CD4-positive, alpha-beta memory T cell (primary cell): ENCODE measurements at places on chromosomes 7 and 10. TPM values are rescaled to one million over a fixed set of nuclear protein-coding genes. Genes with fewer than 3 reads are reported as not detected.

Gene PNLIPRP1
- not detected for total RNA-seq

Gene TRIM74
- total RNA-seq = 5.2 TPM

Gene CALML5
- total RNA-seq = not detected

Gene ZNF398
- total RNA-seq = 28.4 TPM

Gene GLRX3
- 39.3 TPM for total RNA-seq

Gene SCD
- 0.61 TPM for total RNA-seq

GRCh38 chr7:7156663-7157062, 25.7 kb upstream of the C1GALT1 start:
- DNase-seq = peak; percentile 15
- H3K36me3 ChIP-seq = no peaks in the 10 kb centered on the region
- peak overlapping the region; percentile 55 for H3K27ac ChIP-seq
- H3K27me3 ChIP-seq = no peaks in the 10 kb centered on the region
- H3K4me3 ChIP-seq = no peak overlapping the region
- peaks cover 69% of the 10 kb centered on the region for H3K4me1 ChIP-seq

DNA sequence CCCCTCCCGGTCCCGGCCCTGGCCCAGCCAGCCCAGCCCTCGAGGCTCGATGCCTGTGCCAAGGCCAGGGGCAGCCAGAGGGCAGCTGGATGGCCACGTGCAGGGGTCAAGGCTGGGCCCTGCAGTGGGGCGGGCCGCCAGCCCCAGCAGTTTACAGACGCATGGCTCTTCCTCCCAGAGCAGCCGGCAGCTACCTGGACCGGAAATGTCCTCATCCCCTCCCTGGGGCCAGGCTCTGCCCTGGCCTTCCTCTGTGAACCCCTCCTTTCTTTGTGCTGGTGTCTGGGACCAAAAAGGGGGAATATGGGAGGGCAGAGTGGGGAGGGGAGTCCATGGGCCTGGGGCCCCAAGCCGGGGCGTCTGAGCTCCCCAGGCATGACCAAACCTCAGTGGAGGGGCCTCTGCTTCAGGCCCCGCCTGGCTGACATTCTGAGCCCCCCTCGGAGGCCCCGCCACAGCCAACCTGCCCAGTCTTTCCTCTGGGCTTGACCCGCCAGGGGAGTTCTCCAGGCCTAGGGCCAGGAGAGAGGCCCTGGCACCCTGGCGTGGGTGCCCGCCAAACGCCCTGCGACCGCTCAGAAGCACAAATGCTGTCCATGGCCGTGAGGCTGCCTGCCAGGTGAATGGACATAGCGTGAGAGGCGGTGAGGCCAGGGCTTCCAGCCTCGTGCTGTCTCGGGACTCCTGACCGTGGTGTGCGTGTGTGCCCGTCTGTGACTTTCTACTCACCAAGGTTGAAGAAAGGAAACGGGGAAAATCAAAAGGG, 24.7 kb upstream of the AMZ1 start:
- H3K27ac ChIP-seq = no peak overlapping the region
- no peaks in the 10 kb centered on the region for H3K27me3 ChIP-seq
- no peak for DNase-seq

DNA sequence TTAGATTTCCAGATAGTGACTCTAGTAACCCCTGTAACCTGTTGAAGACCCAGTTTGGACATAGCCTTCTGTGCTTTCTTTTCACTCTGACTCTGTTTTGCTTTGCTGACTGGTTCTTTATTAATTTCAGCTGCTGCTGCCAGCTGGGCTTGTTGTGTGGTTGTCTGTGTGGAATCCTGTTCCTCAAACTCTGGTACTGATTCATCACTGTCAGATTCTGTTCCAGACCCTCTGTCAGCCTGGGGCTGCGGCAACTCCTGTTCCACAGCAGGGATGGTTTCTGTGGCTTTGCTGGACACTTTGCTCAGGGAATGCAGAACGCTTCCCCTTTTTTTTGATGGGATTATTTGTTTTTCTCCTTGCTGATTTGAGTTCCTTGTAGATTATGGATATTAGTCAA, 104.9 kb downstream of the SEC23IP start:
- no peak overlapping the region for H3K27ac ChIP-seq
- H3K4me1 ChIP-seq = no peaks in the 10 kb centered on the region
- no peak for DNase-seq
- no peak overlapping the region for H3K4me3 ChIP-seq
- no peaks in the 10 kb centered on the region for H3K36me3 ChIP-seq

GRCh38 chr10:128268015-128268722, 141.9 kb upstream of the MKI67 start:
- peaks cover 8% of the 10 kb centered on the region for H3K27me3 ChIP-seq
- H3K4me1 ChIP-seq = no peaks in the 10 kb centered on the region
- no peaks in the 10 kb centered on the region for H3K36me3 ChIP-seq
- no peak for DNase-seq
- no peak overlapping the region for H3K4me3 ChIP-seq
- no peak overlapping the region for H3K27ac ChIP-seq

DNA sequence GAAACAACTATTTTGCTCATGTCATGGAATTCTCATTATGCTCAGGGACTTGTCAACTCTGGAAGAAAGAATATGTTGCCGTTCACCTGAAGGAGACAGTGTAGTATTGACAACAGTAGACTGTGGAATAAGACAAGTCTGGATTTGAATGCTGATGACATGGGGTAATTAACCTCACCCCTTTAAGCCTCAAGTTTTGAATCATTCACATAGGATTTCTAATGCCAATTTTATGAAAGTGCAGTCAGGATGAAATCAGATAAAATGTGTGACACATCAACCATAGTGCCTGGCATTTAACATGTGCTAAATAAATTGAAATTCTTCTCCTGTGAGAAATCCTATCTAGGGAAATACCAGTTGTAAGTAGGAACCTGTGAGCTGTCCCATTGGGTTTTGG, 305.8 kb downstream of the KIF20B start:
- no peaks in the 10 kb centered on the region for H3K4me1 ChIP-seq
- no peak overlapping the region for H3K4me3 ChIP-seq
- H3K27ac ChIP-seq = no peak overlapping the region
- no peak for DNase-seq
- H3K36me3 ChIP-seq = no peaks in the 10 kb centered on the region
- H3K27me3 ChIP-seq = no peaks in the 10 kb centered on the region

DNA sequence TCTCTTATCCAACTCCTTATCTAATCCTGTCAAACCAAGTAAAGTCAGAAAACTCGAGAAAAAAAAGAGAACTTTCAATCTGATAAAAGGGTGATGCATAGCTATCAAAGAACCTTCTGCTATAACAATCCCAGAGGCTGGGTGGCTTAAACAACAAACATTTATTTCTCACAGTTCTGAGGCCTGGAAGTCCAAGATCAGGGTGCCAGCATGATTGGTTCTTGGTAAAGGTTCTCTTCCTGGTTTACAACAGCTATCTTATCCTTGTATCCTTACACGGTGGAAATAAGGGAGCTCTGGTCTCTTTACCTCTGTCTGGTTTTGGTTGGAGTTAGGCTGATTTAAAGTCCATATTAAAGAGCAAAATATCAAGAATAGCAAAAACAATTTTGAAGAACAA, 131.9 kb downstream of the PHTF2 start:
- peaks cover 2% of the 10 kb centered on the region for H3K4me1 ChIP-seq
- no peak overlapping the region for H3K27ac ChIP-seq
- peaks cover 5% of the 10 kb centered on the region for H3K36me3 ChIP-seq
- no peaks in the 10 kb centered on the region for H3K27me3 ChIP-seq
- no peak overlapping the region for H3K4me3 ChIP-seq
- no peak for DNase-seq

- H3K27me3 ChIP-seq = no peaks in the 10 kb centered on the region
- H3K36me3 ChIP-seq = no peaks in the 10 kb centered on the region
- no peak for DNase-seq
- no peak overlapping the region for H3K4me3 ChIP-seq
- peaks cover 32% of the 10 kb centered on the region for H3K4me1 ChIP-seq
Measured at GRCh38 chr10:132557696-132558515, 20.3 kb downstream of the INPP5A start.

- no peak overlapping the region for H3K4me3 ChIP-seq
- no peaks in the 10 kb centered on the region for H3K36me3 ChIP-seq
- no peaks in the 10 kb centered on the region for H3K4me1 ChIP-seq
- no peak for DNase-seq
Measured at GRCh38 chr7:47738563-47739166, 156.8 kb upstream of the TNS3 start.

DNA sequence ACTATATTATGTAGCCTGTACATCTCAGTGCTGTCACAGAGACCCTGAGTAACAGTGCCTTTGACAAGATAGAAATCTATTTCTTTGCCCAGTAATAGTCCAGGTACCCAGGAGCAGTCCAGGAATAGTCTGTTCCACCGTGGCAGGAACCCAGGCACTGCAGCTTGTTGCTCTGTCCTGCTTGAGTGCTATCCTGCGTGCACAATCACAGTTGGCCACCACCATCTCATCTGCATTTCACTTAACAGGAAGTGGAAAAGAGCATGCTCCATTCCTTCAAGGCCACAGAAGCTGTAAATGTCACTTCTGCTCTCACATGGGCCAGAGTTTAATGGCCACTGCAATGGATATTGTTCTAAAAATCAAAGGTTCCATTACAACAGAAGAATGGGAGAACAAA, 61.5 kb upstream of the PRR15 start:
- DNase-seq = peak; percentile 38
- H3K27ac ChIP-seq = no peak overlapping the region
- H3K4me3 ChIP-seq = no peak overlapping the region

DNA sequence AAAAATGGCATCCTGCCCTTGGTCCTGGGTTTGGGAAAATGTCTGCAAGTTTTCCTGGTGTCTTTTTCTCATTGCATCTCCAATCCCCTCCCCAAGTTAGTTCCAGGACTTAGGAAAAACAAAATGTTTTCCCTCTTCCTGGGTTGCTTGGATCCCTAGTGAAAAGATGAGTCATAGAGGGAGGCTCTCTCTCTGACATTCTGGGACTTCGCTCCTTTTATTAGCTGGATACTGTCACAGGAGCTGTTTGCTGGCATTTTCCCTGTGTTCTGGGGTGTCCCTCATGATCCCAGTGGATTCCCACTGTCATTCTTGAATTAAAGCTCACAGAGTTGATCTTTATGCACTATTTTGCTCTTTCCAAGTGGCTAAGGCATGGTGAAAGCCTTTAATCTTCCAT, 316.4 kb upstream of the MBL2 start:
- H3K36me3 ChIP-seq = no peaks in the 10 kb centered on the region
- DNase-seq = no peak
- no peak overlapping the region for H3K4me3 ChIP-seq
- no peak overlapping the region for H3K27ac ChIP-seq
- no peaks in the 10 kb centered on the region for H3K27me3 ChIP-seq

DNA sequence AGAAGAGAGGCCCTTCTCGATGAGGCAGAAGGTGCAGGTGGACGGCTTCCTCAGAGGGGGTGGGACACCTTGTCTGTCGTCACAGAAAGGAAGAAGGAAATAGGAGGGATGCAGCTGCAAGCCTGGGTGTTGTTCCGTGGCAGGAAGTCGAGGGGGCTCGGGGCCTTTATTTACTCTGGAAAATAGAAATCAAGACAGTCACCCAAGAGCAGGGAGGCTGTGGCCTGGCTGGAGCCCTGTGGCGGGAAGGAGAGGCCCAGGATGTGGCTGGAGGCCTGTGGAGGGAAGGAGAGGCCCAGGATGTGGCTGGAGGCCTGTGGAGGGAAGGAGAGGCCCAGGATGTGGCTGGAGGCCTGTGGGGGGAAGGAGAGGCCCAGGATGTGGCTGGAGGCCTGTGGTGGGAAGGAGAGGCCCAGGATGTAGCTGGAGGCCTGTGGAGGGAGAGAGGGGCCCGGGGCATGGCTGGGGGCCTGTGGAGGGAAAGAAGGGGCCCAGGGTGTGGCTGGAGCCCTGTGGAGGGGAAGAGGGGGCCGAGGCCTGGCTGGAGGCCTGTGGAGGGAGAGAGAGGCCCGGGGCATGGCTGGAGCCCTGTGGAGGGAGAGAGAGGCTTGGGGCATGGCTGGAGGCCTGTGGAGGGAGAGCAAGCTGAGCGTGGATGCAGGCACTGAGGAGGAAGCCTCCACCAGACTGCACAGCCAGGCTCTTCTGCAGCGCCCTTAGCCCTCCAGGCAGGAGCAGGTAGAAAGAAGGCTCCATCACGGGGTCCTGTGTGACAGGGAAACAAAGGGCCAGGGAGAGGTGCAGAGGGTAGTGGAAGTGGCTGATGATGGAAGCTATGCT, 97.3 kb upstream of the SFMBT2 start:
- peak; percentile 33 for DNase-seq
- H3K4me3 ChIP-seq = no peak overlapping the region
- H3K36me3 ChIP-seq = no peaks in the 10 kb centered on the region
- no peaks in the 10 kb centered on the region for H3K27me3 ChIP-seq
- H3K27ac ChIP-seq = peak overlapping the region; percentile 1
- H3K4me1 ChIP-seq = peaks cover 34% of the 10 kb centered on the region

DNA sequence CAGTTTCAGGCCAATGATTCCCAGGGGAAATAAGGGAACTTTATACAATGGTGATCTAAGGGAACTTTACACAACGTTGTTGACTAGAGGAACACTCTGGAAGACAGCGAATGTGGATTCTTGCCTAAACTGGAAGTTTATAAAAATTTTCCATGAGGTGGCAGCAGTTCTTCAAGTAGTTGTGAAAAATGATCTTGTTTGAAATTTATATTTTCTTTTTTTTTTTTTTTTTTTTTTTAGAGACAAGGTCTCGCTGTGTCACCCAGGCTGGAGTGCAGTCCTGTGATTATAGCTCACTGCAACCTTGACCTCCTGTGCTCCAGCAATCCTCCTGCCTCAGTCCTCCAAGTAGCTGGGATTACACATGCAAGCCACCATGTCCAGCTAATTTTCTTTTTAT, 32.1 kb upstream of the GTF2I start:
- no peaks in the 10 kb centered on the region for H3K36me3 ChIP-seq
- no peaks in the 10 kb centered on the region for H3K4me1 ChIP-seq
- H3K4me3 ChIP-seq = no peak overlapping the region
- no peak for DNase-seq
- no peak overlapping the region for H3K27ac ChIP-seq

DNA sequence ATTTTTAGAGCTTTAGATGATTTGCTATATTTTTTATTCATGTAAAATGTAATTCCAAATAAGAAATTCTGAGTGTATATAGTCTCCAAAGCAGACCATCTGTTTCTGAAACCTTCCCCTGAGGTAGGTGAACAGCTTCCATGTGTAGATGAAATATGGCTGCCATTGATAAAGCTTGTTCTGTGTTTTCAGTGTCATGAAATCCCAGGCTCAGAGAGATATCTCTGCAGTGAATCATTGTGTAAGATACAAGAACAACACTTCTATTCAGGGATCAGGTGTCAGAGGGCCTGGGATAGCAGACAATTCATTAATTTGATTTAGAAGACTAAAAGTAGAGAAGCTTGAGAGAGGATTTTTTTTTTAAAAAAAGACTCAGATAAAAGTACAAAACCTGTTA, 29.1 kb downstream of the ACTA2 start:
- H3K27ac ChIP-seq = no peak overlapping the region
- no peak for DNase-seq
- no peak overlapping the region for H3K4me3 ChIP-seq

DNA sequence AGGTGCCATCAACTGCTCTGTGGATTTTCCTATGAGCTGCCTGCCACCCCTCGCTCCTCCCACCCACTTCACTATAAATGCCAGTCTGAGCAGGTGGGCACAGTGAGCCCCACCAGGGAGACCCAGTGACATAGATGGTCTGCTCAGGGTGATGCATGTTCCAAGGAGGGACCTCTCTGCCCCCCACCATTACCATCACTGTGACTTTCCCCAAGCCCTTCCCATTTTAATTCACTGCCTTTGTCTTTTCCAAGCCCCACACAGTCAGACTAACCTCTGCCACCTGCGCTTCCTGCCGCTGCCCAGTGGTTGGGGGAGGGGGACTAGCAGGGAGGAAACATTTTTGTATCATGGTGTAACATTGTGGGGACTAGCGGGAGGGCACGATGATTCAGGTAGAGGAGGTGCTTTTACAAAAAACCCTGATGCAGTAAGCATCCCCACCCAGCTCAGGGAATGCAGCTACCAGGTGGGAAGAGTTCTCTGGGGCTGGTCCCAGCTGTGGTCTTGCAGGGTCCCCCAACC, 24.6 kb downstream of the PRSS2 start:
- peak overlapping the region; percentile 99 for H3K27ac ChIP-seq
- peak overlapping the region; percentile 84 for H3K4me3 ChIP-seq
- DNase-seq = peak; percentile 70
- peaks cover 60% of the 10 kb centered on the region for H3K4me1 ChIP-seq
